ENCODE measurements at places on chromosomes 7 and 10. TPM values are rescaled to one million over a fixed set of nuclear protein-coding genes. Genes with fewer than 3 reads are reported as not detected.

DNA sequence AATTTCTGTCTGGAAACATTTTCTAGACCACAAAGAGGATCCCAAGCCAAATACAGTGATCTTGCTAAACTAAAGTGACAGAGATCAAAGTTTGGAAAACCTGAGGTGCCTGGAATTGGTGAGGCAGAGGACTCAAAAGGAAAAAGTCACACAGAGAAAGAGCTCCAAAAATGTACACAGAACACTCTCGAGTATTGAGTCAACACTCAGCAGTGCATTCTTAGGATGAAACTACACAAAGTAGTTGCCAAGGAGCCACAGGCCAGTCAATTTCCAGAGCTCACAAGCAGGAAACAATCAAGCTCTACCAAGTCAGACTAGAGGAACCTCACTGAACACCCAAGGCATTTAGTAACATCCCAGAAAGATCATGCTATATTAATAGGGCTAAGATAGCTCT lies 61.3 kb downstream of the MICU1 start:
- no peak for DNase-seq

DNA sequence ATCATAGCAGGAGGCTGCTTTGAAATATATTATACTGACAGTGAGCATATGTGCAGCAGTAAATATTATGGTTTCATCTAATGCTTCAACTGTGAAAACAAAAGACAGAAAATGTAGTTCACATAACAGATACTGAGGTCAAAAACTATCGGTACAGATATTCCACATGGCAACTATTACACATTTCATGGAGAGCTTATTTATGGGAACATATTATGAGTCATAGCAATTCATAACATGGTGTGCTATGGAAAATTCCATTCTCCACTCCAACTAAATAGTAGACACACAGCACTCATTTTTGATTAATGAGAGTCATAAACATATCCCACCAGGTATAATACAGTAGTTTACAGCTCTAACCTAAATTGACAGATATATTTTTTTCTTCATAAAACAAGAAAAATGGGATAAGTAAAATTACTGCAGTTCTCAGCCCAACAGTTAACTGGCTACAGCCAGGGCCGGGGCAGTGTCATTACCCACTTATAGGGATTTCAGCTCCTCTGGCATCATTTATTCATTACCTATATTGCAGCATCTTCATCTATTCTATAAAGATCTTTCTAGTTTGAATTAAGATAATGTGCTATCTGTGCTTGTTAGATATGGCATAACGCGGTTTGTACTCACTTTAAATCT lies 475.6 kb upstream of the KLF6 start:
- DNase-seq: no peak

DNA sequence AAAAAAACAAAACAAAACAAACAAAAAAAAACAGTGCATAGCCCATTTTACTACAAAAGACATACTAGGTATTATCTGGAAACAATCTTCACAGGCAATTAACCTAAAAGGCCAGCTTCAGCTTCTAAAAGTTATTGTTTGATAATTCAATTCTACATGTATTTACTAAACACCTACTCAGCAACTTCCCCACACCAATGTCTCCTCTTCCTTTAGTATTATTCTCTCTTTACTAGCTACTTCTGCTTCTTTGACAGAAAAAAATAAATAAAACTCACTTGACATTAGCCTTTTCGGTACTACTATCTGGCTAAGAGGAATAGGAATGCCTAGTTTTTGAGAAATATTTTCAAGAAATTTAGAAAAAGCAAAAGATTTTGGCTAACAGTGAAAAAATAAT lies 2.8 kb downstream of the TM9SF3 start:
- DNase-seq: no peak

- DNase-seq: no peak
These were observed 6.0 kb upstream of the REEP3 start for GRCh38 chr10:63515002-63515763.

DNA sequence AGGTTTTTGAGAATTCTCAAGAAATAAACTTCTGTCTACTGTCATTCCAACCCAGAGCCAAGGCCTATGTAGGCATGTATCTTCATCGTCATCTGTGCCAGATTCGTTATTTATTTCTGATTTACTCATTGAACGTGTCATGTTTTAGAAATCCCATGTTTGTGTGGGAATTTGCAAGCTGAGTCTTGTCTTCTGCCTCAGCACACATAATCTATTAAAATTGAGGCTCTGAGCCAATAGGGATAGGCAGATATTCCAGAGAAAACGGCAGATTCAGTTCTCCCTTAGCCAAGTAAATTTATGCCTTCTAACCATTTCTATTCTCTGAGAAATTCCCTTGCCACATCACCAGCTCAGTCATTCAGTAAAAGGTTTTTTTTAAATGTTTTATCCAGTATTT lies 444.6 kb downstream of the REEP3 start:
- DNase-seq: no peak

- DNase-seq: no peak
These were observed 45.6 kb downstream of the TPST1 start for GRCh38 chr7:66250711-66251110.

DNA sequence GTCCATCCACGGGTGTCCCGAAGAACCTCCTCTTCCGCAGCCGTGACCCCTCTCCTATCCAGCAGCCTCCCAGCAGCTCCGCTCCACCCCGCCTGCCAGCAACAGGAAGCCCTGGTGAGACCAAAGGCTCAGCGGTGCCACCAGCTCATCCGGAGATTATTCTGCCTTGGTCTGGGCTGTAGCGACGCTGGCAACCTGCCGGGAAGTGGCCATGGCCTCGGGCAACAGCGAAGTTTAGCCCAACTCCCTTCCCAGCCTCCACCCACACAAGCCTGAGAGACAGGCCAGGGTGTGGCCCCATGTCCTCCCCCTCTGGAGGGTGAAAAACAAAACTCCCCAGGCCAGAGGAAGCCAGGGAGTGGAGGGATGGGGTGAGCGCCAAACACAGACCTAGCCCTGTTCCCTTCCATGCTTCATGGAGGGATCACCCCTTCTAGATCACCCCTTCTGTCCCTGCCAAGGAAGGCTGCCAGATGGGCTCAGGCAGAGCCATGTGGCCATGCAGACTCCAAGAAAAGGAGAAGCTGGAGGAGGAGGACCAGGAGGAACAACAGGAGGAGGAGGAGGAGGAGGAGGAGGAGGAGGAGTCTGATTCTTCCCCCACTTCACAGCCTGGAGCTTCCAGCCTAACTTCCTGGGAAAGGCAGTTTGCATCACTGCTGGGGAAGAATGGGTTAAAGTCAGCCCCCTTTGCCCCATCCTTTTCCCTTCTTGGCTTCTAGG lies 918 bp downstream of the CALHM2 start:
- no peak for DNase-seq

DNA sequence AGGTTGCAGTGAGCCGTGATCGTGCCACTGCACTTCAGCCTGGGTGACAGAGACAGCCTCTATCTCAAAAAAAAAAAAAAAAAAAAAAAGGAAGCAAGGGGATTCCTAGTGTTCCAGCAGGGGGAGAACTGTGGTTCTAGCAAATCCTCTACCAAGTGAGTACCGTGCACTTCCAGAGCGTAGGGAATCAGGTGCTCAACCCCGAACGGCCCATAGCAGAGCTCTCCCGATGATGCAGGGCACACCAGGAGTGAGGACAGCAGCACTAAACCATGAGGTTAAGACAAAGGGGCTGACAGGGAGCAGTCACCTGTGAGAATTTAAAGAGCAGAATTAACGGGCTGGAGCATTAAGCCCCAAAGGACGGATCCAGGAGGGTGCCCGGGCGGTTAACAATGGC lies 173.6 kb downstream of the PTPRN2 start:
- no peak for DNase-seq

- DNase-seq: peak; percentile 27
These were observed 99.8 kb downstream of the NKX6-2 start for GRCh38 chr10:132685921-132686680.

DNA sequence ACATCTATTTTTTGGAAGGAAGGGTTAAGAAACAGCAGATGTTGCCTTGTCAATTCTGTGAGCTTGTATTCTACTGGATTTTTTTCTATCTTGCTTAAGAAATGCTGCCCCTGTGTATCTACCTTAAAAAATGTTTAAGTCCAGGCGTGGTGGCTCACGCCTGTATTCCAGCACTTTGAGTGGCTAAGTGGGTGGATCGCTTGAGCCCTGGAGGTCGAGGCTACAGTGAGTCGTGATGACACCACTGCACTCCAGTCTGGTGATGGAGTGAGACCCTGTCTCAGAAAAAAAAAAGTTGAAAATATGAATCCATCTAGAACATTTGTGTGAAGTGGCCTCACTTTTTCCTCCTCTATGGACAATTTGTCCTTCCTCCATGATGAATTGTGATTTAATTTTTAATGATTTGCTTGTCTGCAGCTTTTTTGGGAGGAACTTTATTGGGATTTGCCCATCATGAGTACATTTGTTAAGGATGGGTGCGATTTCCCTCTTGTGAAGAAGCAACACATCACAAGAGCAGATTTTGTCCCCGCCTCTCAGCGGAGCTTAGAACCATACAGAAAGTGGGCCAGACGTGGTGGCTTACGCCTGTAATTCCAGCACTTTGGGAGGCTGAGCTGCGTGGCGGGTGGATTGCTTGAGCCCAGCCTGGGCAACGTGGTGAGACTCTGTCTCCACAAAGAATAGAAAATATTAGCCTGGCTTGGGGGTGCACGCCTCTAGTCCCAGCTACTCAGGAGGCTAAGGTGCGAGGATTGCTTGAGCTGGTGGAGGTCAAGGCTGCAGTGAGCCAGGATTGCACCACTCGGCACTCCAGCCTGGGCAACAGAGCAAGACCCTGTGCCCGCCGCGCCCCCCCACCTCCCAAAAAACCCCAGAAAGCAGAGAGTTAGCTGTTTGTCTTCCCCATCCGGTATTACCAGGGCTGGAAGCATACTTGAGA lies 57.7 kb downstream of the DNAJB6 start:
- DNase-seq: no peak

GRCh38 chr10:94607111-94607510 lies 61.5 kb downstream of the HELLS start:
- no peak for DNase-seq

DNA sequence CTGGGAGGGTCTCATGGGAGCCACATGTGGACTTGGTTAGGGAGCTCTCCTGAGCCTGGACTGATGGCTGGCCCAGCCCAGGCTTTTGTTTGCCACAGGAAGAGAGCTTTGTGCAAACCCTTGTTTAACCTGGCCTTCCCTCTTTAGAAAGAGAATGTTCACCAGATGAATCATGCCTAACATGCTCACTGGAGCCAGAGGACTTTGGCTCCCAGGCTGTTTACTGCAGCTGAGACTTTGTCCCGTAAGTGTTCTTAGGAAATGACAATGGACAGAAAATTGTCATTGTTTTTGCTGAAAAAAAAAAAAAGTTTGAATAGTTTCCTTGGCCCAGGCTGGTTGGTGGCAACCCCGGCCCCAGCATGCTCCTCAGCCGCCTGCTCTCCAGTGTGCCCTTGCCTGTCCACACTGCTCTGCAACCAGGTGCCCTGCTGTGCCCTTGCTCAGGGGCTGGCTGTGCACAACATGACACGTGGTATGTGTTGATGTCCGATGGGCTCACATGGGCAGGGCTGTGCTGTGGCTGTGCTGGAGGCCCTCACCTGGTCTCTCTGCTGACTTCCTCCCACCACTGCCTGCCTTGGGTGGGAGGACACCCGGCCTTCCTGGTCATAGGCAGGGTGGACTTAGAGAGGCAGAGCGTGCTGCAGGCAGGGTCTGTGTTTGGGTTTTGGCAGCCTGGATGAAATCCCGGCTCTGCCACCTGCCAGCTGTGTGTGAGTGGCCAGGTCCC lies 215.3 kb upstream of the ZNF32 start:
- DNase-seq: no peak

- DNase-seq: no peak
These were observed 47.3 kb downstream of the RSBN1L start for GRCh38 chr7:77743518-77743917.

DNA sequence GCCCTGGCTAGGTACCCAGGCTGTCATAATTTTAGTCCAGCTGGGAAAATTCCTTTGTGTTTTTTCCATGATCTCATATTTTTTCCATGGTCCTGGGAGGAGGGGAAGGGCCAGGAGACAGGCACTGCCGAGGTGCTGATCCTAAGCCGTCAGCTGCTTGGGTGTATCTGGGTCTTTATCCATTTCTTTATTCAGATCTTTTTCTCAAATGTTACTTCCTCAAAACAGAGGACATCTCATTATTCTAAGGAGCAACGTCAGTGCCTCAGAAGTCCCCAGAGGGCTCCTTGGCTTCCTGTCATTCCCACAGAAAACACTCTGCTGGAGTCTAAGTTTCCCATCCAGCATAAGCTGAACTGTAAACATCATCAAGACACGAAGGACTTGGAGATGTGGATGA lies 2.8 kb upstream of the OR6V1 start:
- peak; percentile 2 for DNase-seq

DNA sequence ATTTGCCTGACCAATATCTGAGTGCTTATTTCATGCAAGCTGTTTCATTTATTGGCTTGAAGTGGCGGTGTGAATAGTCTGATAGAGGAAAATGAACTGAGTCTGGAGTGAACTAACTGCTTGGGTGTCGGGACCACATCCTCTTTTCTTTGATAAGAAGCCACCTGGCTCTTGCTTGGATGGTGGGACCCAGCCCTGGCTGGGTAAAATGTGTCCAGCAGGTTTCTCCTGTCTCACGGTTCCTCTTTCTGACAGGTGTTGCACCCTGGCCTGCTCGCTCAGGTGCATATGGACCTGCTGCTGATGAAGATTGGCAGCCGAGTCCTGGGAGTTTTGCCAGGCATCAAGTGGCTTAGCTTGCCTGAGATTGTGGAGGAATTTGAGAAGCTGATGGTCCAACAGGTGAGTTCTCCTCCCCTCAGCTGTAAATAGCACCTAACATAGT lies 1.6 kb downstream of the ADCK2 start:
- peak; percentile 47 for DNase-seq

DNA sequence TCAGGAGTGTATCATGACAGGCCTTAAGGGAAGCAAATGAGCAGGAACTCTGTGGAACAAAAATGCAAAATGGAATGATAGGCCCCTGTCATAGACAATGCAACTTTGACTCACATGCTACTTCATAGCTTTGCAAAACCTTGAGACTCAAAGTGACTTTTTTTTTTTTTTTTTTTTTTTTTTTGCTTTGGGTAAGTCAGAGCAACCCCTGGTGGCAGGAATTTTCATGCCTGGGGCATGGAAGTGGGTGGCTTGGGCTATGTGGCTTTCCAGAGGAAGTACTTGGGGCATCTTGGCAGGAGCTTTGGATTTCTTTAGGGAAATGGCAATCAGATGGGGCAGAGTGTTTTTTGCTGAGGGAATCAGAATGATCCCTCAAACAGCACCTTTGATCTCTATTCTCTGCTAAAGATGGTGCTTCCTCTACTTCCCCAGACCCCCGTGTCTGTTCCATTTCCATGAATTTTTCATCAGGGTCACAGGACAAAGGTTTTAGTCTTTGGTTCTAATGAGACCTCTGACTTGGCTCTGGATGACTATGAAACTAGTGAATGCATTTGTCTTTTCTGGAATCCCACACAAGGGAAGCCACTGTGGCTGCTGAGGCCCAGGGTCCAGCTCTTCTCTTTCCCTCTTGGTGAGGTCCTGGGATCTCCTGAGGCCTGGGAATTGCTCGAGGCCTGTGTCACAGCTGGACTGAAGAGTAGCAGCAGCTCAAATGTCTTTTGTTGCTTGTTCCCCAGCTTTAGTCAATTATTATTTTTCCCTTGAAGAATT lies 62.8 kb downstream of the TACC2 start:
- DNase-seq: peak; percentile 64

- no peak for DNase-seq
These were observed 8.1 kb downstream of the AOC1 start for GRCh38 chr7:150860291-150860977.

- DNase-seq: no peak
These were observed 54.2 kb upstream of the PLXDC2 start for GRCh38 chr10:19762026-19762425.

FAM25G gene
- not detected for polyA plus RNA-seq

CRYGN gene
- polyA plus RNA-seq: 0.43 TPM

LIPN gene
- polyA plus RNA-seq: not detected

PITX3 gene
- polyA plus RNA-seq: 0.37 TPM

OR2A42 gene
- 1.1 TPM for polyA plus RNA-seq

MYH16 gene
- 0.04 TPM for polyA plus RNA-seq

BAZ1B gene
- polyA plus RNA-seq: 74.2 TPM

FFAR4 gene
- polyA plus RNA-seq: 0.07 TPM
